ENCODE measurements at places on chromosomes 12 and 14. TPM values are rescaled to one million over a fixed set of nuclear protein-coding genes. Genes with fewer than 3 reads are reported as not detected.

Gene RNASE2
- 0.35 TPM for total RNA-seq

GRCh38 chr12:4975574-4975973, 65.9 kb downstream of the KCNA1 start:
- no peaks in the 10 kb centered on the region for H3K27me3 ChIP-seq
- H3K36me3 ChIP-seq, result no peaks in the 10 kb centered on the region
- H3K4me3 ChIP-seq, result no peak overlapping the region
- no peak overlapping the region for H3K27ac ChIP-seq

Gene SIRT4
- total RNA-seq, result 1.5 TPM

Gene TTC9
- 0.98 TPM for total RNA-seq

DNA sequence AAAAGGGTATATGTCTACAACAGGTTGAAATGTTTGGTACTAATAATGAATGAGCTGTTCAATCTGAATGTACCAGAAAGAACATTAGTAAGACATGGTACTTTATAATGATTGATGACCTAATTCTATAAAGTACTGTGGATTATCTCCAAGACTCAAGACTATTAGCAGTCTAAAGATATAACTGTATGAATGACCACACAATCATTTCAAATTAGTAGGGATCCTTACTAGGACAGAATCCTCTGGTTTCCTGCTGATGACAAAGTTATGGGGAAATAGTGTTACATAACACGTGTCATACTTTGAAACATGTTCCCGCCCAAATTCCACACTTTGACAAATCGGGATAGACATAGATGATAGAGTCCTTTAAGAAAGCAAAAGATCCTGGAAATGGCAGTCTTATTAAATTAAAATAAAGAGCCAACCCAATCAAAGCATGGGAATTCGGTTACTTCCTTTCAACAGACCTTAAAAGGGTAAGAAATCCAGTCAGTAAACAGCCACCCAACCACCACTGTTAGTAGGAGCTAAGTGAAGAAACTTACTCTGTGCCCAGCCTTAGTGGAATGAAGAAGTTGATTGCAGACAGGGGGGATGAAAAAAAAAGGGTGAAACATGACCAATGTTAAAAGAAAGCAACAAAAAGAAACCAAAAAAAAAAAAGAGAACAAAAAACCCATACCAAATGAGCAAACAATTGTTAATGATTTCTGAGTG, 2.8 kb downstream of the VPS29 start:
- no peaks in the 10 kb centered on the region for H3K27me3 ChIP-seq
- no peaks in the 10 kb centered on the region for H3K4me1 ChIP-seq
- no peak overlapping the region for H3K4me3 ChIP-seq
- H3K27ac ChIP-seq, result no peak overlapping the region

- H3K4me3 ChIP-seq, result no peak overlapping the region
- no peaks in the 10 kb centered on the region for H3K27me3 ChIP-seq
These were observed 55.4 kb downstream of the SETD3 start for GRCh38 chr14:99425272-99425681.

Gene SLC48A1
- 13.5 TPM for total RNA-seq

DNA sequence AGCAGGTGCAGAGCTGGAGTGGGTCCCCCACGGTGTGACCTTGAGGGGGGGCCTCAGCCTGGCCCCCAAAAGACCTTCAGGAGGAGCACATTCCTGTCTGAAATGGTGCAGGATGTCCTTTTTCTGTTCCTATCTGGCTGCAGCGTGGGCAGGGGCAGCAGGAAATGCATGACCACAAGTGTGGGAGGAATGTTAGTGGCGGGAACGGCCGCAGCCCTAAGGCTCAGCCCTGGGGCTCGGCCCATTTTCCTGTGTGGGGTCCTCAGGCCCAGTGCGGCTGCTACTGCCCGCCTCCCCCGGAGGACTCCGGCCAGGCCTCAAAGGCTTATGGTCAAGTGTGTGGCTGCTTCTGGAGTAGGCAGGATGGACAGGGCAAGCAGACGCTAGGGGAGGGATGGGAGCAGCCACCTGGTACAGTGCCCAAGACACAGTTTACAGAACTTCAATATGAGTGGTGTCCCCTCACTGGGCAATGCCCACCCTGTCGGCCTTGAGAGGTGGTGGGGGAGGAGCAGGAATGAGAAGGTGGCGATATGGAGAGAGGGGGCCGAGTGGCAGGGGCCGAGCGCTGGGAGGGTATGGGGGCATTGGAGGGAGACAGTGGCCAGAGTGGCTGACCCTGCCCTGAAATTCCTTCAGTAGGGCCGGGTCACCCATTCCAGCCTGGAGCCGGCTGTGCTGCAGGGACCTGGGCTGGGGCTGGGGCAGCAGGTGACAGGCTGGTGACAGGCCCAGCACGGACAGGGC, 137.4 kb downstream of the CALM1 start:
- no peaks in the 10 kb centered on the region for H3K4me1 ChIP-seq
- H3K27me3 ChIP-seq, result no peaks in the 10 kb centered on the region
- no peak overlapping the region for H3K4me3 ChIP-seq
- no peak overlapping the region for H3K27ac ChIP-seq

- DNase-seq, result no peak
- H3K4me1 ChIP-seq, result peaks cover 6% of the 10 kb centered on the region
- H3K27ac ChIP-seq, result no peak overlapping the region
- no peaks in the 10 kb centered on the region for H3K36me3 ChIP-seq
- H3K4me3 ChIP-seq, result no peak overlapping the region
These were observed 8.0 kb downstream of the DGKA start for GRCh38 chr12:55938826-55939501.

GRCh38 chr14:61940666-61941420, 178.6 kb downstream of the SNAPC1 start:
- no peak for DNase-seq
- no peaks in the 10 kb centered on the region for H3K27me3 ChIP-seq
- no peak overlapping the region for H3K4me3 ChIP-seq
- no peaks in the 10 kb centered on the region for H3K4me1 ChIP-seq

Gene HSPB8
- total RNA-seq, result 8.9 TPM

GRCh38 chr12:67099858-67100257, 169.3 kb upstream of the CAND1 start:
- DNase-seq, result no peak
- no peak overlapping the region for H3K27ac ChIP-seq
- no peaks in the 10 kb centered on the region for H3K27me3 ChIP-seq
- H3K36me3 ChIP-seq, result no peaks in the 10 kb centered on the region
- no peak overlapping the region for H3K4me3 ChIP-seq

DNA sequence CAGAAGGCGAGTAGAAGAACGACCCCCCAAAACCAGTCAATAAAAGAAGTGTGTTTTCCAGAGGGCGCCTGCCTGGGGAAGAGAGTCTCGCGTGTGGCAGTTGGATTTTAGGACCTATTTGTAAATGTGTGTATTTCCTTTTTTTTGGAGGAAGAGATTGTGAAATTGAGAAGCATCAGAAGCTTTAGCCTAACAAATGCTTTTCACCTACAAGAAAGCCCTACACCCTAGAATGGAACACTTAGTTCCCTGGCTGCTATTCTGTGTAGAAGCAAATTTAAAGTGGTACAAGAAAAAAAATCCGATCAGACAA, 1.3 kb downstream of the RCOR1 start:
- DNase-seq, result no peak
- H3K36me3 ChIP-seq, result no peaks in the 10 kb centered on the region
- no peak overlapping the region for H3K27ac ChIP-seq
- peaks cover 10% of the 10 kb centered on the region for H3K4me1 ChIP-seq

Gene CLEC1A
- 0.72 TPM for total RNA-seq

DNA sequence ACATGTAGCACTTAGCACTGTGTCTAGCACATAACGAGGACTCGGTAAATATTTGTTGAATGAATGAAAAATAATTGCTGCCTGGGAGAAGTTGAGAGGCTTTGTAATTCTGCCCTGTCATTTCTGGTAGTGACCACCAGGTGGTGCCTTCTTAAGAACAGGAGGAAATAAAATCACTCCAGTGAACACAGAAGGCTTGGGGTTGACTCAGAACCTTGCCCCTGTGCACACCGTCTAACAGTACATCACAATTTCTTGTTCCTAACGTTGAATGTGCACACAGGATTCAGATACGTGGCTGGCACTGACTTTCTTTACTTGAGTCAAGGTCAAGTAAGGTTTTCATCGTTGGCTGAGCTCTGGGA, 91.8 kb downstream of the RGS6 start:
- DNase-seq, result peak; percentile 16
- H3K4me3 ChIP-seq, result no peak overlapping the region
- no peak overlapping the region for H3K27ac ChIP-seq
- no peaks in the 10 kb centered on the region for H3K27me3 ChIP-seq
- H3K4me1 ChIP-seq, result no peaks in the 10 kb centered on the region

DNA sequence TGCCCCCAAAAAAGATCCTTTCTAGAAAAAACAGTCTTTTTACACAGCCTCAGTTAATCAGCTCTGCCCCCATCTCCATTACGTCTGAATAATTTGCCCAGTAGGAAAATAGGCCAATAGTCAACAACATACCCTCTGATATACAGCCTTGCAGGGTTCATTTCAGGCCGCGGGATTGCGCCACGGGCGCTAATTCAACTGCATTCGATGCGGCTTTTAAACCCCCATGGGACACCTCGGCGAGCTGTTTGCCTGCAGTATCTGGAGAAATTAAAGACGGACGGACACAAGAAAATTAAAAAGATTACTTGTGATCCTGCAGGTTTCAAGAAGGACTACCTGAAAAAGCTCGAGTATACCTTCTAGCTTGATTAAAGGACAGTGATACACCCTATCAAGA, 36.1 kb downstream of the ERP29 start:
- H3K27ac ChIP-seq, result no peak overlapping the region
- H3K4me3 ChIP-seq, result no peak overlapping the region
- no peaks in the 10 kb centered on the region for H3K4me1 ChIP-seq
- DNase-seq, result no peak
- H3K36me3 ChIP-seq, result peaks cover 18% of the 10 kb centered on the region

DNA sequence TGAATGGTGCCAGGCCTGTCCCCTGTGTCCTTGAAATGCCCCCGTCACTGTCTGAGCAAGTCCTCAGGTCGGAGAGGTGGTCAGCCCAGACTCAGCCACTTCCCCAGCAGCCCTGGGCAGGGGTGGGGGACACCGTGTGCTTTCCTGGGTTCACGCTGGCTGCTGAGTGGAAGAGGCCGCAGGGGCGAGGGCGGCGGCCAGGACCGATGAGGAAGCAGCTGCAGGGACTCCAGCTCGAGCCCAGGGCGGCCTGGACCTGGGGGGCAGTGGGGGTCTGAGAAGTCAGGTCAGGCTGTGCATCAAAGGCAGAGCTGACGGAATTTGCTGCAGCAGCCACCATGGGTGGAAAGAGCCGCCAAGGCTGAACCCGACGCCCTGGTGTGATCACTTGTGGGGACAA, 28.4 kb downstream of the NOC4L start:
- no peak overlapping the region for H3K4me3 ChIP-seq
- H3K27ac ChIP-seq, result no peak overlapping the region
- no peaks in the 10 kb centered on the region for H3K36me3 ChIP-seq
- DNase-seq, result no peak
- H3K4me1 ChIP-seq, result no peaks in the 10 kb centered on the region
- no peaks in the 10 kb centered on the region for H3K27me3 ChIP-seq

Gene ANKS1B
- total RNA-seq, result 1.7 TPM

GRCh38 chr14:24362241-24362960, 5.6 kb upstream of the NFATC4 start:
- H3K27ac ChIP-seq, result no peak overlapping the region
- H3K36me3 ChIP-seq, result no peaks in the 10 kb centered on the region
- DNase-seq, result no peak
- H3K4me1 ChIP-seq, result no peaks in the 10 kb centered on the region
- no peaks in the 10 kb centered on the region for H3K27me3 ChIP-seq

DNA sequence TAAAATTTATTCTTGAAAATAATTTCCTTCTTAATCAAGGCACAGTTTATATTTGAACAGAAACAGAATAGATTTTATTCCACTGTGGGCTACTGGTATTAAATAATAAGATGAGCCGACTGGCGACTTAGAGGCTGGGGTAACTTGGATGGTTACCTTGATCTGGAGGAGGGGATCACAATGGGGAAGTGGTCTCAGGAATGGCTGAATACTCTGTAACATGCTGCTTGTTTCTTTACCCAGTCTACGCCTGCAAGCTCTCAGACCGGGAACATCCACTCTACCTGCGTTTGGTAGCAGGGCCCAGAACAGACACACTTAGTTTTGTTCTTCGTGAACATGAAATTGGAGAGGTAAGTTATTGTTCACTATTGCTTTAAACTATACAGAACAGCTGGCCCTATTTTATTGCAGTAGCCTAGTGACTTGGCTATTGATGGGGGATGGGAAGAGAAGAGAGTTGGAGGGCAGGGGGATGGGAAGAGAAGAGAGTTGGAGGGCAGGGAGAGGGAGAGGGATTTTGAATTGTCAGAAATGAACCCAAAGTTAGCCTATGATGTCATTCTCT, 67.9 kb downstream of the GNS start:
- H3K4me3 ChIP-seq, result no peak overlapping the region
- no peak overlapping the region for H3K27ac ChIP-seq
- peaks cover 6% of the 10 kb centered on the region for H3K36me3 ChIP-seq

- no peaks in the 10 kb centered on the region for H3K27me3 ChIP-seq
- H3K27ac ChIP-seq, result no peak overlapping the region
- H3K4me3 ChIP-seq, result no peak overlapping the region
- no peaks in the 10 kb centered on the region for H3K4me1 ChIP-seq
- DNase-seq, result no peak
These were observed 26.1 kb downstream of the KMT5A start for GRCh38 chr12:123410041-123410412.

- no peak overlapping the region for H3K4me3 ChIP-seq
- H3K27me3 ChIP-seq, result no peaks in the 10 kb centered on the region
- peak; percentile 64 for DNase-seq
- no peaks in the 10 kb centered on the region for H3K36me3 ChIP-seq
- H3K4me1 ChIP-seq, result peaks cover 7% of the 10 kb centered on the region
- no peak overlapping the region for H3K27ac ChIP-seq
These were observed 137.5 kb upstream of the CPM start for GRCh38 chr12:69070319-69071090.

Gene FIGNL2
- total RNA-seq, result 0.38 TPM

DNA sequence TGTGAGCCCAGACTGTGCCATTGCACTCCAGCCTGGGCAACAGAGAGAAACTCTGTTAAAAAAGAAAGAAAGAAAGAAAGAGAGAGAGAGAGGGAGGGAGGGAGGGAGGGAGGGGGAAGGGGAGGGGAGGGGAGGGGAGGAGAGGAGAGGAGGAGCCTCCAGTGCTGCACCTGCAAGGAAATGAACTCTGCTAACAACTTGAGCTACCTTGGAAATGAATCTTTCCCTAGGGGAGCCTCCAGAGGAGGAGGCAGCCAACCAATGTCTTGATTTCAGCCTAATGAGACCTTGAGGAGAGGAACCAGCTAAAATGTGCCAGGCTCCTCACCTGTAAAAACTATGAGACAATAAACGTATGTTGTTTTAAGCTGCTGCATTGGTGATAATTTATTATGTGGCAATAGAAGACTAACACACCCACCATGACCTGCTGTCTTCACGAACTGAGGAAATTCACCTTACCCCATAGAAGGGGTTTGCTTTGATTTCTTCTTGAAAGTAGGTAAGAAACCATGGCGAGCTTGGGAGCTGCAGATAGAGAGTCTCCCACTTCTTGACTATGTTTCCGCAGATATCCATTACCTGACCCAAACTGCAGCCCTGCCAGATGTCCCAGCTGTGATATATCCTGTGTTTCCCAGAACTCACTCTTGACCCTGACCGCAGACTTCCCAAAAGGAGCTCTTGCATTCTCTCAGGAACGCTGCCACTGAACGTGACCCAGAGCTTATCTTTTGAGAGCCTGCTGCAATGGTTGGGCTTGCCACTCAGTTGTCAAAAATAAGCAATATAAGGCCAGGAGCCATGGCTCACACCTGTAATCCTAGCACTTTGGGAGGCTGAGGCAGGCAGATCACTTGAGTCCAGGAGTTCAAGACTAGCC, 31.5 kb upstream of the TMPO start:
- peak overlapping the region; percentile 61 for H3K27ac ChIP-seq
- H3K36me3 ChIP-seq, result no peaks in the 10 kb centered on the region
- no peaks in the 10 kb centered on the region for H3K4me1 ChIP-seq
- peak; percentile 87 for DNase-seq

GRCh38 chr12:102475355-102475754, 5.0 kb downstream of the IGF1 start:
- H3K27ac ChIP-seq, result no peak overlapping the region
- H3K4me1 ChIP-seq, result peaks cover 4% of the 10 kb centered on the region
- no peaks in the 10 kb centered on the region for H3K27me3 ChIP-seq

Data from pancreas (tissue), 10 donors.